Right kidney (tissue), 9 donors: ENCODE measurements at places on chromosomes 3 and 15.

- no peak for DNase-seq
Measured at GRCh38 chr15:71220828-71221227, 105.6 kb downstream of the THSD4 start.

DNA sequence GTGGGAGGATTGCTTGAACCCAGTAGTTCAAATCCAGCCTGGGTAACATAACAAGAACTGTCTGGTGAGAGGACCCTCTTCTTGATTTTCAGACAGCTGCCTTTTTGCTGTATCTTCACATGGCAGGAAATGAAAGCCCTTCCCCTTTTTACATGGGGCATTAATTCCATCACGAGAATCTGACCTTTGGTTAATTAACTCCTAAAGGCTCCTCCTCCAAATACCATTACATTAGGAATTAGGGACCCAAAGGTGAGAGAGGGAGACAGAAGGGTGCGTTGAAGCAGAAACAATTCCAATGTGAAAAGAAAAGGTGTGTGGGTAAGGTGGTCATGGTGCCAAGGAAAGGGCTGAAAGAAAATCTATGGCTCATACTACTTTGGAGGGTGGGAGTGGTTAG, 536.2 kb downstream of the MAGI1 start:
- no peak for DNase-seq

- no peak for DNase-seq
Measured at GRCh38 chr3:151537726-151538125, 76.9 kb upstream of the IGSF10 start.

DNA sequence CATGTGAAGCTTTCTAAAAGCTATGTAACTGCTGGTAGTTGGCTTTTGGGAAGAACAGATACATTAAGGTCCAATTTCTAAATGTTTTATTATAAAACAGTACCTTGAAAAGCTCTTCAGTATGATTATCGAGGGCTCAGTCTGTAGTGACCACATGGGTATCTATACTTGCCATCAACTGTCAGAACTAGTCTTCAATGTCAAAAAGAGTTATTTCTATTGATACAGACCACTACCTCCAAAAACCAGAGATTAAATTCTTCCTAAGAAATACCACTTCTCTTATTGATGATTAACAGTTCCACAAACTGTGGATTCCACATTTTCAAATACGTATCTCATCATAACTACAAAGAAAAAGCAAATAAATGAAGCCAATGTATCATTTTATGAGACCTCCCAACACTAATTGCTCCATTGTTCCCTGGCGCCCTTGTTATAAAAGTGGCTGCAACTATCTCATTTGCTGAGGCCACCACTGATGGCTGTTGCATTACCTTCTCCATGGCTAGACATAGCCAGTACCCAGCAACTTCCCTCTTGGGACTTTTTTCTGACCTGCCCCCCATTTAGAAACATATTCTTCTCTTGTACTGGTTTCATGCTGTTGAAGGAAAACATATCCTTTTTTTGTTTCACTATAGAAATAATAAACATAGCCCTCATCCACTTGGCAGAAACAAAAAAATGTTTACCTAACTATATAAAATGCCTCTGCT, 33.9 kb upstream of the MBNL1 start:
- no peak for DNase-seq

DNA sequence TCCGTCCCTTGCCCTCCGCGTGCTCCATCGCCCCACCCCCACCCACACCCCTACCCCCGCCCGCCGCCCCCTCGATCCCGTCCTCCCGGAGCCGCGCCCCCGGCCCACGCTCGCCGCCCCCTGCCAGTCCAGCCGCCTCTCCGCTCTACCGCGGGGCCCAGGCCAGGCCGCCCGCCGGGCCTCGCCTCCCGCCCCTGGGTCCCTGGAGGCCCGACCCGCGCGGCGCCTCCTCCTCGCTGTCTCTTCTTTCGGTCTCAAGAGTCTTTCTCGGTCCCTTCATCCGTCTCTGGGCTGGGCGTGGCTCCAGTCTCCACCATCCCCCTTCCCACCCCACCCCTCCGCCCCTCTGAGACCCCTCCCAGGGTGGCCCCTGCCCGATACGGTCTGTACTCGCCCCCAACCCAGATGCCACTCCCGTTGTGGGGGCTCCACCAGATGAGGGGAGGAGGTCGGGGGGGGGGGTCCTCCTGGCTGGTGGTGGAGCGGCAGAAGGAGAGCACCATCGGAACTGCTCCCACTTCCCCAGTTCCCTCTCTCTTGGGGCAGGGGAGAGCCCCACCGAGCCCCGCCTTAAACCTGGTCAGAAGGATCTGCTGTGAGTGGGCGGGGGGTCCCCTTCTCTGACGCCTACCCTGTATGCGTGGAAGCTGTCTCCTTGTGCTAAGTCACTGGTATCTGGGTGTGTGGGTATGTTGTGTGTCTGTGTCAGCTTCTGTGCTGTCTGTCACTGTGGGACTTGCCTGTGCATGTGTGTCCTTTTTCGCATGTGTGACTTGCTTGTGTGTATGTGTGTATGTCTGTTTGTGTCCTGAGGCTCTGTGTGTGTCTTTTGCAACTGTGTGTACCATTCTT, 1.0 kb downstream of the PRKCD start:
- peak; percentile 57 for DNase-seq

- no peak for DNase-seq
Measured at GRCh38 chr3:70358978-70359580, 46.6 kb upstream of the MDFIC2 start.
